ENCODE measurements at places on chromosomes 2 and 18. TPM values are rescaled to one million over a fixed set of nuclear protein-coding genes. Genes with fewer than 3 reads are reported as not detected.

DNA sequence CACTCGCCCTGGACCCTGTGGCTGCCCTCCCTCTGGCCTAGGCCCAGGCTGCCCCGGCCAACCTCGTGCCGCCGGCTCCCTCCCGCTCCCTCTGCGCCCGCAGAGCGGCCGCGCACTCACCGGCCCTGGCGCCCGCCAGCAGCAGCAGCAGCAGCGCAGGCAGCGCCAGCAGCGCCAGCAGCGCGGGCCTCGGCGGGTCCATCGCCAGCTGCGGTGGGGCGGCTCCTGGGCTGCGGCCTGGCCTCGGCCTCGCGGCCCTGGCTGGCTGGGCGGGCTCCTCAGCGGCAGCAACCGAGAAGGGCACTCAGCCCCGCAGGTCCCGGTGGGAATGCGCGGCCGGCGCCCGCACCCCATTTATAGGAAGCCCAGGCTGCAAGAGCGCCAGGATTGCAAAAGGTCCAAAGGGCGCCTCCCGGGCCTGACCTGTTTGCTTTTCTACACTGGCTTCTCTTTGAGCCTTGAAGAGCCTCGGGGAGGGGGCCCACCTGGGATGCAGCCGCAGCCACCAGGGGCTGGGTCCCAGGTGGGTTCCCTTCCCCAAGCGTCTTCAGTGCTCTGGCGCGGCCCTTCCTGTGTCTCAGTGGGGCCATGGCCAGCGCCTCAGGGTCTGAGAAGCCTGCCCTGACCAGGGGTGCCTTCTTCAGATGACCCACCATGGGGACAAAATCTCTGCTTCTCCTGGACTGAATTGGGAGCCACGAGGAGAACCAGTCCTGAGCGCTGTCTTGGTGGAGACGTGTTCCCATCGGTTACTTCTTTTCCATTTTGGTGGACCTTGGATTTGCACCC is at the start of gene APOB:
APOB (minus strand) TSS at position 330 of the 789 bp plus-strand sequence; CDS start at position 202, 128 bp downstream.
- DNase-seq = peak; percentile 77

GRCh38 chr2:99336804-99337112 is 431 bp upstream of the EIF5B start:
- no peak for DNase-seq

GRCh38 chr18:64253873-64254272 is 105.0 kb upstream of the LINC00305 start:
- DNase-seq = no peak

- no peak for DNase-seq
Measured at GRCh38 chr2:58414506-58414905, 173.4 kb upstream of the FANCL start.

DNA sequence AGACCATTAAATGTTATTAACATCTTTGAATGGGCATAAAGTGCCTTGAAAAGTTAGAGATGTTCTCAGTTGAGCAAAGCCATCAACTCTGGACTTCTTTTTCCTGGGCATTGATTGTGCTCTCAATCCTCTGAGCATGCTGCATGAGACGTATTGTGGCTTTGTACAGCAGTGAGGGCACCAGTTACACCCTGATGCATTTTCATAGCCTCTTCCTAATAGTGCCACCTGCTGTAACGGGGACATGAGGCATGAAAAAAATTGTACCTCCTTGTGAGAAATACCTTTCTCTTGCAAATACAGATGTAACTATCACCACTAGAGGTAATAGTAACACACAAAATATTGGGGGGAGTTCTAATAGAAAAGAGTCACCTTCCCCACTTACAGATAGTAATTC is 697.5 kb downstream of the TMEM182 start:
- no peak for DNase-seq

DNA sequence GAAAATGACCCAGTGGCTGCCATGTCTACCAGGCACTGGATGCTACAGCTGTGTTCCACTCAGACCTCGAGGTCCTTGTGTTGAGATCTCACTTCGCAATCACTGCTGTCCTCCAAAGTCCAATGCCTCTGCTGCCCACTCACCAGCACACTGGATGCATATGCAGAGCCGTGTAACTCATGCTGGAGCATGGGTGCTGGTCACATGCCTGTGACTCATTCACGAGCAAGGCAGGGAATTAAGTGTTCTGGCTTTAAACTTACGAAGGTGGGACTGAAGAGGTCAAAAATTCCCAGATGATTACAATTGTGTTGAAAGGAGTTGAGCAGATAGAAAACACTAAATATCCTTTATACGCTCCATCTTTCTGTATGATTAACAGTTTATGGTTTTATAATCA is 417.5 kb downstream of the NUP35 start:
- no peak for DNase-seq

DNA sequence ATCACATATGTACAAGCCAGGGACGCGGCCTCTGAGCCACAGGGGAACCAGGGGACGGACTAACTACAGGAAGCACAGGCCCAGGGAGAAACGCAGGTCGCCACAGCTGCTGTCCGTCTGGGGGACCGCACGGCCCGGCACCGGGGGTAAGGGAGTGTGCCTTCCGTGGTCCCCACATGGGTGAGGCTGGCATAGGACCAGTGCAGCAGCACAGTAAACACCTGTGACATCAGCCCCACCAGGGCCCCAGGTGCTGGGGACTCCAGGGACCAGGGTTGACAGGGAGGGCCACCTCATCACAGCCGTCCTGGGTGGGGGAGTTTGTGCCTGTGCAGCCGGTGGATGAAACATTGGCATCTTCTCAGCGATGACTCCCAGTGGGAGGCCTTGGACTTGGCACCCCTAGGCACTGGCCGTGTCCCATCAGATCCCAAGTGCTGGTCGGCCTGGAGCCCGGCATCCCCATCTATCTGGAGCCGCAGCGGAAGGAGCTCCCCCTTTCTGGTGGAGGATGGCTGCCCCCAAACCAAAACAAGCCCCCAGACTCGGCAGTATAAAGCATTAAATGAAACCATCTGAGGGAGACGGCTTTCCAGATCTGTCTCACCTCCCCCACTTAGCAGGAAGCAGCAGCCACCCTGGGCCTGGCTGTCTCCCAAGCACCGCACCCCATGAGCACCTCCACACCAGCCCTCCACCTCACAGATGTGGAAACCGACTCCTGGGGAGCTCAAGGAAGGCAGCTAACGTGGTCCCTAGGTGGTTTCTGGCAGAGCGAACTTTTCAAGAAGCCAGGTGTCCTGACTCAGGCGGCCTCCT is 22.5 kb downstream of the AQP12A start:
- peak; percentile 61 for DNase-seq

GRCh38 chr2:73827018-73827417 is 1.7 kb upstream of the STAMBP start:
- no peak for DNase-seq

DNA sequence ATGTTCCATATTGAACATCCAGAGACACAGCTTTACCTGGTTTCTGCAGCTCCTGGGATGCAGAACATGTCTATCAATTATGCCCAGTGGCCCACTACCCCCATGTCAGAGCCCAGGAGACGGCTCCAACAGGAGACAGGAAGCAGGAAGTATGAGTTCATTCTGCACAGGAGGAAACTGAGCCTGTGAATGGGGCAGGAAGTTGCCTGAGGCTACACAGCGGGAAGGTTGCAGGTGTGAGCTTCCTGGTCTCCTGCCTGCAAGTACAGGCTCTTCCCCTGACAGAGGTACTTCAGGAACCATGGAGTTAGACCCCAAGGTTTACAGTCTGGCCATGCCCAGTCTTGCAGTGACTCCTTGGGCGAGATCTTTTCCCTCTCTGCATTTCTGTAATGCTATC is 2.8 kb upstream of the BOK start:
- DNase-seq = no peak

DNA sequence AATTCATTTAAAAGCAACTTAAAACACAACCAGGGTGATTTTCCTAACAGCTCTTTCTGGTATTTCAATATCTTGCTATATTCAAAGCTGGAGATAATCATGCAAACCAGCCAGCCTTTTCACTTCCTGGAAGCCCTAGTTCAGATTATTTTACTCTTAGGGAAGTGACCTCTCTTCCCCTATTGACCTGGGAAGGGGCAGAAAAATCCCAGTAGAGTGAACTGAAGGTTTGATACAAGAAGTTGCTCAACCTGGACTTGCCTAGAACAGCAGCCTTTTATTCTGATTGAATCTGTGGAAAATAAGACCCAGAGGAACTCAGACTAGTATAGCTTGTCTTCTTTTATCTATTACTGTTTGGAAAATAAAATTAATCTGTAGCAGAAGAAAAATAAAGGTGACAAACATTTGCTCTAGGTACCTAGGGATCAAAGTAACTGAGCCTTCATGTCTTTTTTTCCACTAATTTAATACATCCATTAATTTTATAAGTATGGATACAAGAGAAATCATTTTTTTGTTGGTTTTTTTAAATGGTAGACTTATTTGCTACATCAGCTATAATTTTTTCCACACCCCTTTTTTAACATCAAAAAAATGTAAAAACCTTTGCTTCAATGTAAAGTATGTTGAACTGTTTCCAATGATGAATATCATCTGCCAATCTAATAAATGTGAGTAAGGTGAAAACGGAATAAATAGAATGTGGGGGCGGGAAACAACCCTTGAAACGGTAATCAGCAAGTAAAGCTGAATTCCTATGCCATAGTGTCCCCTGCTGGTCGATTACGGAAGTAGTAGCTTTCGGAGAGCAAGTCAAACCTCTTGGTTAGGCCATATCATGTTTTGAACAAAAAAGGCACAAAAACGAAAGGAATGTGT is 629.9 kb downstream of the NRXN1 start:
- no peak for DNase-seq

- no peak for DNase-seq
Measured at GRCh38 chr2:42768706-42769256, 4.8 kb upstream of the OXER1 start.

GRCh38 chr18:13502585-13502984 is 223.8 kb downstream of the FAM210A start:
- no peak for DNase-seq

DNA sequence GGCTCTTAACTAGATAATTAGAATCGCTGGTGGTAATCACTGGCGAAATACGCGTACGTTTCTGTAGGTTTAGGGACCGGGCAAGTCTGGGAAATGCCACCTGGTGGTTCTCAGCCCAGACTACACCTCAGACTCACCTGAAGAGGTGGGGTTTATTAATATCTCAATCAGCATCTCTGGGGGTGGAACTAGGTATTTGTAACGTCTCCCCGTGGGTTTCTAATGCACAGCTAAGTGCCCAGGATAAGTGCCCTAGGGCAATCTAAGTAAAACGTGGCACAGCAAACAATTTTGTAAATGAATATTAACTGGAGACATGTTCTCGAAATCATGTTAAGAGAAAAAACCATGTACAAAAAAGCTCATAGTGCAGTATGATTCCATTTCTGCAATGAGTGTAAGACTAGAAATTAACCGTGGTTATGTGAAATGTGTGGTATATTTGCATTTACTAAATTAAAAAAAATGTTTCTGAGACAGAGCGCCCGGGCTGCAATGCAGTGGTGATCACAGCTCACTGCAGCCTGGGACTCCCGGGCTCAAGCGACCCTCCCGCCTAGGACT is 760 bp upstream of the CNOT11 start:
- no peak for DNase-seq

DNA sequence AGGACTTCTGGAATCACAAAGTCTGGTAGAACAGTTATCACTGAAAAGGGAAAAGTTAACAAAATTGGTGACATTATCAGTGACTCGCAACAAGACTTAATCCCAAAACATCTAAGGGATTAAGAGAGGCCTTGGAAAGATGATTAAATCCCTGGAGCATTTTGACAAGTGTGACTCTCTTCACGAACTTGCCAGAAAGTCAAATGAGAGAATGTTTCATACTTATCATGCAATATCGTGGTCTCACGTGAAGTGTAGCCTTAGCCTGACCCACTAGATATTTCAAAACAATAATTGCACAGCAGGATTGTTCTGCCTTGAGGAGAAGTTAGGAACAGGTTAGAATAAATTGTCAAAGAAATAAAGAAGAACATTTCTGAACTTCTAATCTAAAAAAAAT is 104.5 kb downstream of the COL6A3 start:
- DNase-seq = no peak

DNA sequence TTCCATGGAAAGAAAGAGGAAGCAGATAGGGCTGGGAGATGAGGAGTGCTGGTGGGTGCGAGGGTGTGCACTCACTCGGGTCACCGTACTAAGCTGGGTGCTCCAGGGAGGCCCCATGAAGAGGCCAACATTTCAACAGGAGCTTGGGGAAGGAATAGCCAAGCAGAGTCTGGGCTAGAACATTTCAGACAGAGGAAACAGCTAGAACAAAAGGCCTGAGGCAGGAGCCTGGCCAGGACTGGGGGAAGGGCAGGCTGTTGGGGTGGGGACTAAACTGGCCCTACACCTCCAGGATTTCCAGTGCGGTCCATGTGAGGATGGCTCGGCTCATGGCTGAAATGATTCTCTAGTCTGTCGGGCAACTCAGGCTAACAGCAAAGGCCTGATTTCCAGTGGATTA is 90.8 kb downstream of the ZFP36L2 start:
- DNase-seq = peak; percentile 59

- DNase-seq = no peak
Measured at GRCh38 chr2:5164776-5165525, 527.2 kb upstream of the SOX11 start.

DNA sequence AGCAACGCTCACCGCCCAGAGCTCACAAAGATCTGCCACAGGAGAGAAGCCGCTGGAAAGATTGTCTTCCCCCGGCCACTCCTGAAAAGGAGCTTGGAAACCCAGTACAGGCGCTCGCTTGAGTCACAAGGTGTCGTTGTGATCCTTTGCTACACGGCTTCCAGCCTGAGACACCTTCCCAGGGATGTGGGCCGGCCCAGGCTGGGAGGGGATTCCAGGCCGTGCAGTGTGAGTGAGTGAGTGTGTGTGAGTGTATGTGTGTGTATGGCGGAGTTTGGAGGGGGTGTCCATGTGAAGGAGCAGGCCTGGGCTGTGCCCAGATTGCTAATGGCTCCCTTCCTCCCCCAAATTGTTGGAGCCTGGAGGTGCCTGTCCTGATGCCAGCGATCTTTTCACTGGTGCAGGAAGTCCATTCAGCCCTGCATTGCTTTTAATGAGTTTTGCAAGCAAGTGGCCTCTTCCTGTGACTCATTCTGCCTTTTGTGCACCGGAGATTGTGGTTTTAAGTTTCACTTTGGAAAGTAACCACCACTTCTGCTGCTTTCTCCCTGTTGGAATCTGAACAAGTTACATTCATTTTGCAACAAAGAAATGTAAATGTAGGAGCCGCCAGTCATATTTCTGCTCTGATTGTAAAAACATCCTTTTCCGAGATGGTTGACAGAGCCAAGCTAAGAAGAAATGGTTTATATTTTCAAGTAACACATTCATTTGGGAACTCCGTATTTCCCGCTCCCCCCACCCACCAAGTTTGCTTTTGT is 83.7 kb downstream of the LPIN1 start:
- DNase-seq = peak; percentile 86

GRCh38 chr2:202608142-202608852 is 26.5 kb upstream of the FAM117B start:
- no peak for DNase-seq

- no peak for DNase-seq
Measured at GRCh38 chr2:105324101-105324500, 5.4 kb downstream of the TGFBRAP1 start.

The CPO gene
- 0.15 TPM for polyA plus RNA-seq

The BUB1 gene
- 5.8 TPM for polyA plus RNA-seq

The PRSS56 gene
- not detected for polyA plus RNA-seq

The ZNF521 gene
- 8.0 TPM for polyA plus RNA-seq

The PDE11A gene
- polyA plus RNA-seq = 0.13 TPM

The SLC4A5 gene
- 0.62 TPM for polyA plus RNA-seq

The IL36G gene
- 0.09 TPM for polyA plus RNA-seq

The CD207 gene
- 0.11 TPM for polyA plus RNA-seq

Measured in spleen (tissue), 13 donors.